Activated T-cell treated with anti-CD3 and anti-CD28 coated beads for 4 hours (primary cell): ENCODE measurements at places on chromosomes 4 and X.

GRCh38 chr4:172654457-172654856, 514.2 kb upstream of the GALNT7 start:
- DNase-seq, result no peak

GRCh38 chr4:129446074-129446473, 350.1 kb downstream of the C4orf33 start:
- no peak for DNase-seq

- DNase-seq, result no peak
These were observed 92.3 kb upstream of the ADRA2C start for GRCh38 chr4:3673716-3674478.

- DNase-seq, result no peak
These were observed 92.2 kb upstream of the GPR34 start for GRCh38 chrX:41596596-41596995.

GRCh38 chrX:45261005-45261404, 60.3 kb upstream of the DIPK2B start:
- DNase-seq, result no peak

GRCh38 chrX:28920153-28920943, 333.1 kb downstream of the IL1RAPL1 start:
- no peak for DNase-seq

DNA sequence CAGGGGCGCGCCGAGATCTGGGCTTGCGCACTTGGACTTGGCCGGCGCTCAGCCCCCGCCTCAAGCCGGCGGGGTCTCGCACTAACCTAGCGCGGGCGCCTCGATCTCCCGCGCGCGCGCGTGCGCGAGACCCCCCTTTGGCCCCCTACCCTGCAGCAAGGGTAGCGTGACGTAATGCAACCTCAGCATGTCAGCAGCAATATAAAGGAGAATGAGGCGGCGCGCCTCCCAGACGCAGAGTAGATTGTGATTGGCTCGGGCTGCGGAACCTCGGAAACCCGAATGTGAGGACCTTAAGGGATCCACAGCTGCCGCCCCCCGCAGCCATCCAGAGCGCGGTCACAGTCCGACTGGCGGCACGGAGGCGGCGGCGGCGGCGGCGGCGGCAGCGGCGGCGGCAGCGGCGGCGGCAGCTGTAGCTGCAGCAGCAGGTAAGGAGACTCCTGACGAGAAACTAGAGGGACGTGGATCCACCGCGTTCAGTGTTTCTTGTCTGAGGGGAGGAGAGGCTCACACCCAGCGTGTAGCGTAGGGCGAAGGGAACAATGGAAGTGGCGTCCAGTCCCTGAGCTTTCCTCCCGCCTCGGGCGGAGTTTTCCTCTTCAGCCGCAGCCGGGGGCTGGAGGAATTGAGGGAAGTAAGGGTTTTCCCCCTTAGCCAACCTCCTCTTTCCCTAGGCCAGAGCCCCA, at the start of the genes SATL1 and ZNF711:
Gene SATL1, minus strand, starts transcription at position 19 of the 689 bp plus-strand sequence. CDS start 134,811 bp downstream, outside the sequence.
Gene ZNF711, plus strand, starts transcription at position 231 of the 689 bp plus-strand sequence. CDS start 3,582 bp downstream, outside the sequence.
- DNase-seq, result no peak

DNA sequence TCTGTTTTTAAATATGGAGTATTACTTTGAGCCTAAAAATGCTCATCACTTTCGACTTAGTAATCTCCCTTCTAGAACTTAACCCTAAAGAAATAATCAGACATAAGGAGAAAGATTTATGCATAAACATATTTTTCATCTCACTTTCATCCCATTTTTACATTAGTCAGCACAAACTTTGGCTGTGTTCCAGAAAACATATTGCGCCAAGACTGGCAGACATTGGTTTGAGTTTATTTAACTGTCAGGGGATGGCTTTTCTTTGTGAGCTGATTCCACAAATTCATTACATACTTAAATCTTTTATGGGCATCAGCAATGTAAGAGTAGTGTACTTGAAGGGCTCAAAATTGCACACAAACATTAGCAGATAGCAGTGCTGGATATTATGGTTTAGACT, 23.7 kb downstream of the MAOA start:
- no peak for DNase-seq

GRCh38 chr4:108881190-108881589, 118.3 kb upstream of the ETNPPL start:
- DNase-seq, result no peak

DNA sequence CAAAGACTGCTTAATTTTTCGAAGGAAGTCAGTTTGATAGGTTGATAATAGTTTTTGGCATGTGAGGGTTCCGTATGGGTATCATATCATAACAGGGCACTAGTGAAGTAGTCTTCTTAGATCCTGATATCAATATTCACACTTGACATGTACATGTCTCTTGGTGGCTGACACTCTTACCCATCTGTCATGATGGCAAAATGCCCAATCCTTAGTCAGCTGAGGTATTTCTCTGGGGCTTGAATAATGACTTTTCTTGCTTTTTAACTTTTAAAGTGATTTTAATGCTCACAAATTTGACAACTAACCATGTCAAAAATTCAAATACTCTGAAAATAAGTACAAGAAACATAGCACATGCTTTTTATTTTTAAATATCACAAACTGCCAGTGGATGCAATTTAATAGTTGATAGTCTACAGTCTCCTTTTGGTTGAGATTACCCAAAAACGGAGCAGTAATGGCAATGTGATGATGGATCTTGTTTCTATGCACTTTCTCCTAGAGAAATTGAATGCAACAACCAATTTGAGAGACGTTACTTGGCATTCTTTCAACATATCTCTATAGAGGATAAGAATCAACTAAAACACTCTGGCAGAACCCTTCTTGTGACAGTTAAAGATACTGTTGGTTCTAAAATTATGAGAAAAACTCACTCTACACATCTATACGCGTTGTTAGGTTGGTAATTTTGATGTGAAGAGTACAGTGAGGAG, 552.9 kb upstream of the PABPC4L start:
- no peak for DNase-seq

GRCh38 chrX:152074163-152074562, 64.2 kb downstream of the MAGEA10 start:
- no peak for DNase-seq

- DNase-seq, result no peak
These were observed 30.7 kb downstream of the TSPAN5 start for GRCh38 chr4:98627531-98628257.

DNA sequence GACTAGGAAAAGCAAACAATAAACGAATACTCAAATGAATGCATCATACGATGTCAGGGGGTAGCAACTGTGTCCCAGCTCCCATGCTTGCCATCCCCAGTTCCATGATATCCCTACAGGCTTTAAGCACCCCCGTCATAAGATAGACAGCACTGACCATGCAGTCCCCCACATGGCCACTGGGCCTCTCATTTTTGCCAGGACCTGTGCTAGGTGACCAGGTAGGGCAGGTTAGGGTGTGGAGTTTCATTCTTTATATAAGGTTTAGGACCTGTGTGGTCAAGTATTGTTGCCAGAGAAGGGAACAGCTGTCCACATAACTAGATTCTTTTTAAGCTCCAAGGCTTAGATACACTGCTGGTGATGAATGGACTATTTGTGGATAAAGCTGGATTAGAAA, 9.7 kb downstream of the PPEF2 start:
- DNase-seq, result no peak

- no peak for DNase-seq
These were observed 167.8 kb downstream of the PCDH10 start for GRCh38 chr4:133316909-133317308.

DNA sequence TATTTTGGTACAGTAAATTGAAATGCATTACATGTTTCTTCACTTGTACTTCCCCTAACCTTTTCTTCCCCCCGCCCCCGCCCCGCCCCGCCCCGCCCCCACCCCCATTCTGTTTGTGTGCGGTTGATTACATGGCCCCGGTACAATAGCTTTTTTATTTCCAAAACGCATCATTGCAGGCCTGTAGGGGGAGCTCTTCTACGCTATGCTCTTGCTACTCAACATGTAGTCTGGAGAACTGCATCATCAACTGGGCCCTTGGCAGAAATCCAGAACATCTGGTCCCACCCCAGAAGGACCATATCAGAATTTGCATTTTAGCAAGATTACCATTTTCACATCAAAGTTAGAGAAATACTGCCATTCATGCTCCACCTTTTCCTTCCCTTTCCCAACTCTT, 333.3 kb upstream of the DDX53 start:
- DNase-seq, result no peak

DNA sequence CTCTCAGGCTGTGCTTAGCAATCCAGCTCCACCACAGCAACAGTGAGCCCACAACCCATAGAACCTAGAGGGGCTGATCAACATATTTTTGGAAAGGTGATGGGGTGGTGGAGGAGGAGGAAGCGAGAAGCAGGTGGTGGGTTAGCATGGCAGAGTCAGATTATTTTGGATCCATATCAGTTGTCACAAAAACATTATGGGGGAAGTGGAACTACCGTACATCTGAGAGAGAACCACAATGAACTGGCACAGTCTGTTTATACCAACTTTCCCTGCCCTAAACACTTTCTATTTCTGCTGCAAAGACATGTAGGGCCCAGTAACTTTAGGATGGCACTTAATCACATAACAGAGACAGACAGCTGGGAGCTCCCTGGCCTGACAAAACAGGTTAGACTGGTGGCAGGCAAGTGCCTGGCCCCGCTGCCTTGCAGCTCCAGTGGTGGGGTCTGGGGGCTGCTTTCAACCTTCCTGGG, 4.3 kb downstream of the SLC9A7 start:
- no peak for DNase-seq

- DNase-seq, result no peak
These were observed 498.1 kb upstream of the FSTL5 start for GRCh38 chr4:162661913-162662312.

GRCh38 chr4:163764569-163764968, 270.1 kb downstream of the TMA16 start:
- DNase-seq, result no peak

DNA sequence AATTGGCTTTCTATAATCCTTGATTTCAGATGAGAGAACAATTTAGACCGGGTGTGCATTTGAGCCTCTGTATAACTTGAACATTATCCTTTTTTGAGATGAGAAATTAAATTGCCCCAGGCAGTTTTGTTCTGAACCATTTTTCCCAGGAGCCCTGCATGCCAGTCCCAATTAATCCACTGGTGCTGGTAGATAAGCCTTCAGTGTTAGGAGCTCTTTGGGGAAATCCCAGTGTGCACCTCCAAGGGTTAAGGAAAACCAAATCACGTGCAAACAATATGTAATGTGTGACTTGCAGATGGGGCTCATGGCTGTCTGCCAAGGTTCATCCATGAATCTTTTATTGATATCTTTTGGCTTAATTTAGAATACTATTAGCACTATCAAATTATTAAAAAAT, 43.2 kb downstream of the KIT start:
- DNase-seq, result no peak

DNA sequence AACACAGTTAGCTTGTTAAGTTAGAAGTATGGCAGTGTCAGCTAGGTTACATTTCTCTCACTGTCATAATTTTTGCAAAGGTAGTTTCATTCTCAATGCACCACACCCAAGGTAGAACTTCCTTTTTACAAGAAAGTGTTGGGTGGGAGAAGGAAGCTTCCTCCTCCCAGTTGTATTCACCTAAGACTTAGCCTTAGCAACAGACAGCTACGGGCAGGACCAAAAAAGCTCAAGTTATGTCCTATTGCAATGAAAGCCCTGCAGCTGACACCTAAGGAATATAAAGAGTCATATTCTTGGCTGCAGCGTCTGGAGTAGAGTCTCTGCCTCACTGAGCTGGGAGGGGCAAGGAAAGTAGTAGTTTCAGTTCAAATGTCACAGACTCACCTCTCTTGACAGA, 25.1 kb upstream of the PRDM8 start:
- no peak for DNase-seq

DNA sequence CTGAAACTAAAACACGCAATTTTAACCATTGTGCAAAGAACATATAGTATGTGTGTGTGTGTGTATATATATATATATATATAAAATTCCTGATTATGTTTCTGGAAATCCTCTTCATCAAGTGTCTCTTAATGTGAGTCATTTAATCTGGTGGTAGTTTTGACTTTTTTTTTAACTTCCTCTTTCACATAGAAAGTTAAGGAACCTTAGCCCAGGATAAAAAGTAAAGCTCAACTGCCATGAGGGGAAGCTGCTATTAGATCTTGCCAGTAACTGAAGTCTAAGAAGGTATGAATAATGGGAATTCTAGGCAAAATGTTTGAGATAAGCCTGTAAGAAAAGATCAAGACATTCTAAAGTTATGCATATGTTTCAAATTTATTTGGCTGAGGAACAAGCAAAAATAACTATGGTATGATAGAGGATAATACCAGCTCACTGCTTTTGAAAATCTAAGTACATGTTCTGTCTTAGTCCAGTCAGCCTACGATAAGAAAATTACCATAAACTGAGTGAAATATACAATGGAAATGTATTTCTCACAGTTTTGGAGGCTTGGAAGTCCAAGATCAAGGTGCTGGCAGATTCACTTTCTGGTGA, 757.0 kb downstream of the TRAM1L1 start:
- DNase-seq, result no peak

DNA sequence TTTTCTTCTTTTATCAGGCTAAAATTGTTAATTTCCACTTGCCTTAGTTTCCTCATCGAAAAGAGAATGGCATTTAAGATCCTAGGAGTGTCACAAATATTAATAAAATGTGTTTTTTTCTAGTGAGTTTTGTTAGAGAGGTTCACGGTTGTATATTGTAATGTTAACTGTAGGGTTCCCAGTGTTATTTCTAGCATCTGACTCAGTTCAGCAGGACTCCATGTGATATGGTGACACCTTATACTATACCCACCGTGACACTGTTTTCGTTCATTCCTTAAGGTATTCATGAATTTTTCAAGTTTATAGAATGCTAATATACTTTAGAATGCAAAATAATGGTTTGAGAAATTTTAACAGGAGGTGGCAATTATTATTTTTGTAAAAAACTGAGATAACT, 90.2 kb downstream of the NEUROG2 start:
- no peak for DNase-seq

GRCh38 chr4:2831611-2832308, 11.9 kb upstream of the ADD1 start:
- no peak for DNase-seq

- DNase-seq, result no peak
These were observed 1.3 kb downstream of the SH3TC1 start for GRCh38 chr4:8200302-8200975.

GRCh38 chr4:66556651-66557278, 886.5 kb upstream of the EPHA5 start:
- no peak for DNase-seq

DNA sequence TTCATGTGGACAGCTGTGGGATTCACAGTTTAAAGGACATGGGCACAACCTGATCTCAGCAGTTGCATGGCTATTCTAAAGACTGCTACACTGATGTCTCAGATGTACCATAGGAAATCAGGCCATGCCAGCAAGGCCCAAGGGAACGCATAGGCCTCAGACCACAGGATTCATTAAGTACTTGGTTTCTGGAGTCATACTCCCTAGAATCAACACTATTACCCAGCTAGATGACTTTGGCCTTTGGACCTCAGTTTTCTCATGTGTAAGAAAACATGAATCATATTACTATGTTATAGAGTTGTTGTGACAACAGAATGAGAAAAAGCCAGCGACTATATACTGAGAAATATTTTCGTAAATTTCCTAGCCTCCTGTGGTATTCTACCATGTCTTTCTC, 67.9 kb downstream of the NHS start:
- DNase-seq, result no peak

- DNase-seq, result no peak
These were observed 40.5 kb upstream of the BMP3 start for GRCh38 chr4:80989921-80990544.
